Muscle of back (tissue), 13 donors: ENCODE measurements at places on chromosomes 13 and 19.

DNA sequence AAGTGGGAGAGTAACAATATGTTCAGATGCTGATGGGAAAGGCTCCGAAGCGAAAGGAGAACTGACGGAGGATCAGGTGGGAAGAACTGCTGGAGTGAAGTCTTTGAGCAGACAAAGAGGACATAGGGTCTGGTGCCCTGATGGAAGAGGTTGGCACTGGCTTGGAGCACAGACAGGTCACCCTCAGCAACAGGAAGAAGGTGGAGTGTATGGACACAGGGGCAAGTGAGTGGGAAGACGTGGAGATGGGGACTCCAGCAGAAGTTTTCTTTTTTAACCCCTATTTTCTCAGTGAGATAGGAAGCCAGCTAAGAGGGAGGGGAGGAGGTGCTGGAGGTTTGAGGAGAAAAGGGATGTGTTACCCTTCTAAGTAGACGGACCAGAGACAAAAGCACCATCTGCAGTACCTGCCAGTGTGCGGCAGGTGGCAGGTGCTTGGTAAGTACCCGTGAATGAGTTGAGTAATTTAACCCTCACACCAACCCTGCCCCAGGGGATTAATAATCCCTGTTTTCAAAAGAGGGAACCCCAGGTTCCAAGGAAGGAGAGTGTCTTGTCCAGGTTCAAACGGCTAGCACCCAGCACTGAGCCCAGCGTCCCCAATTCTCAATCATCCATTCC lies 11.2 kb downstream of the HAS1 start:
- DNase-seq: no peak

- DNase-seq: no peak
Observed at GRCh38 chr19:38264486-38265212, at the start of gene SPINT2. TSS of gene SPINT2 (plus strand) at chr19:38264573. CDS start at chr19:38264893, 320 bp downstream.

DNA sequence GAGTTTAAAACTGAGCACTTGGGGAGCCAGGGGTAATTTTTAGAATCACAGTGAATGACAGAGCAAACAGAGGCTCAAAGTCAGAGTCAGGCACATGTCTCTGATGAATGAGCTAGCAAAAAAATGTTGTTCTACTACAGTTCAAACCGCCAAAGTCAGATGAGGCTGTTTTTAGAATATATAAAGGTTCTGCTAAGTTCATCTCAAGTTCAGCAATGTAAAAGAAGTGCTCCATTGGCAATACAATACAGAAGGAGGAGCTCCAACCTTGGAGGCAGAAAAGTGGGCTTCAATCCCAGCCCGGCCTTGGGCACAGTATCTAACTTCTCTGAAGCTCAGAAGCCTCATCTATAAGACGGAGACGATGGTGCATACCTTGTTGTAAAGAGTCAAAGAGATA lies 70.1 kb upstream of the IPO5 start:
- DNase-seq: peak; percentile 45

DNA sequence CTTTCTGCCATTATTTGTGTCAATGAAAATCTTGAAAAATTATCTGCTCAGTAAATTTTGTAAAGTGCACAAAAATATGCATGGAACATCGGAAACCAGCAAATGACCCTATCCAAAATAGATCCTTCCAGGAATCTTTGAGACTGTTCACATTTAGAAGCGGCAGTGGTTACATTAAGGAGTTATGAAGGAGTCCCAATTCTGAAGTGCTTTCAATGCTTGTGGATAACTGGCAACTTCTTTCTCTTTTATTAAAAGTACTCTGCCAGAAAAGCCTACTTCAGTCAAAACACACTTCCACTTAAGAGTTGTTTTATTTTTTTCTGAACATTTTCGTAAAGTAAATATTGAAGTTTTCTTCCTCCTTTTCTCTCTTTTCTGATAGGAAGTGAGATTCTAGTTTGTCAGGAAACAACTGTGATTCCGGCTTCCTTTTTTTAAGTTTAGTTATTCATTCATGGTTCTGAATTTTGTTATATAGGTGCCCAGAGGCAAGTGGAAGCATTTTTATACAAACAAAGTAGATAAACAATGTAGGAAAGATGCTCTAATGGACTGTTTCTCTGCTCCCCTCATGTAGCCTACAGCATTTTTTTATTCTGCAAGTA lies 83.5 kb downstream of the PCDH9 start:
- DNase-seq: no peak

GRCh38 chr19:30136611-30137195 lies 194.7 kb downstream of the URI1 start:
- no peak for DNase-seq

DNA sequence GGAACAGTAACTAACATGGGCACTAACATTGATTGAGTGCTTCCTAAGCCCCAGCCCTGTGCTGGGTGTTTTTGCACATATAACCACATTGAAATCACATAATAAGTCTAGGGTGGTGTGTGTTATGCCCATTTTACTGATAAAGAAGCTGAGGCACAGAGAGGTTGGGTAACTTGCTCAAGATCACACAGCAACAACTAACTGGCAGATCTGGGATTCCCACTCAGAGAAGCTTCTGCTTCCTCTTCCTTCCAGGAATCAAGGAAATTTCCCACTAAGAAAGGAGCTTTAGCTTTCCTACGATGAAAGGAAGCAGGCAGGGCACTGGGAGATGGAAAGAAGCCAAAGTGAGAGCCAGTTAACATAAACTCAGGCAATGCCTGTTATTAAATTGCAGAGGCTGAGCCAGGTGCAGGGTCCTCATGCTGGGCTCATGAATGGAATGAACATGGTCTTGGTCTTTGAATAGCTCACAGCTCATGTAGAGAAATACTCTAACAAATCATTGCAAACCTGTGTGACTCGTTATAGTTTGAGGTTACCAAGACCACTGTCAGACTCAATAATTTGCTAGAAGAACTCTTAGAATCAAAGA lies 10.1 kb downstream of the SSC5D start:
- DNase-seq: no peak

DNA sequence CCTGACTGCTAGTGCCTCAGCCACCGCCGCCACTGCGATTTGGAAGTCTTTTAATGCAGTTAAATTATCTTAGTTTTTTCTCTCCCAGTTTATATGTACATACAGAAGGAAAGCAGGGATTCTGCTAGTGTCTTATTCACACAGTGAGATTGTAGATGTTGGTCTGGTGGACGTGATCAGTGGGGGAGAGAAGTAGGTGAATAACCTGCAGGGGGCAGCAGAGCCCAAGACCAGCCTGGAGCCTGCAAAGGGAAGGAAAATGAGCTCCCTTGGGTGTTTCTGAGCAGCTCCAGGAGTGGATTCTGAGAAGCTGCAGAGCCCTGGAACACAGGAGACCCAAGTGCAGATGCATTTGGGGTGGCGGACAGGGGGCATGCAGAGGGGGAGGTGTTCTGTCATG lies 26.3 kb downstream of the ZNF844 start:
- DNase-seq: peak; percentile 51

GRCh38 chr19:45529420-45529785 lies 22.1 kb downstream of the VASP start:
- no peak for DNase-seq

DNA sequence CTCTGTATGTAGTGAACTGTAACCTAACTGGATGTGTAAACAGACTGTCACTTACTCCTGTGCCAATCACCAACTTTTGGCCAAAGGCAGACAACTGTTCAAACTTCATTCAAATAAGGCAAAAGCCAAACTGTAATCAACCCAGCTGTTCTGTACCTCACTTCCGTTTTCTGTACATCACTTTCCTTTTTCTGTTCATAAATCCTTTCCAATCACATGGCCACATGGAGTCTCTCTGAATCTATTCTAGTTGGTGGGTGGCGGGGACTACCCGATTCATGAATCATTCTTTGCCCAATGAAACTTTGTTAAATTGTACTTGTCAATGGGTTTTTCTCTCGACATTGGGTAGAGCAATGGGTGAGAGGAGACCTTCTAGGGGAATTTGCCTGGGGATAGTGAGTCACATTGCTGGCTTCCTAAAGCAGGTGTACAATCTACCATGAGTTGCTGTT lies 178.3 kb upstream of the RFC3 start:
- DNase-seq: no peak

DNA sequence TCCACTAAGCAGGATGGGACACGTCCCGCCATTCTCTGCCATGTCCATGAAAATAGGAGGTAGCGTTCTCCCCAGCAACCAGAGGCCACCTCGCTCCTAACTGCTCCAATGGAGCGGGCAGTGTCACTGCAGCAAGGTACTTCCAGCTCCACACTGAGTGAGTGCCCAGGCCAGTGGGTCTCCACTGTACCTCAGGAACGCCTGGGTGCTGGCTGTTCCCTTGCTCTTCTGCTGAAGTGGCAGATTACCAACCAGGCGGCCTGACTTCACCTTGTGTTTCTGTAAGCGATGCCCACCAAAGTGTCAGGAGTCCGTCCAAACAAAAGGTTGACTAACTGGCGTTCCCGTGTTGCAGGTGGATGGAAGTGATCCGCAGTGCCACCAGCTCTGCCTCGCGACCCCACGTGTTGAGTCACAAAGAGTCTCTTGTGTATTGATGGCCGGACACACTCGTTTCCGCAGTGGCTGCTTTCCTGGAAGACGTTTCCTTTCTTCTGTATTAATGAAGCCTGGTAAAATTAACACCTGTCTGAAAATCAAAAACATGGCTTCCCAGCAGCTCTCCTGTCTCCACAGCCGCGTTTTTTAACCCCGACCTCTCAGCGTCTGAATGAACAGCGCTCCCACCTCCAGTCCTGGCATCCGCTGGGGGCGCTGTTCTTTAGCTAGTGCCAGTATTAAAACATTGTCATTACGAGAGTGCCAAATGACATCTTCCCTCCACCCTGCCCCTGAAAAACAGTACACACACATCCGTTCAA lies 128.8 kb downstream of the STK24 start:
- no peak for DNase-seq

GRCh38 chr13:99650410-99650809 lies 149.1 kb downstream of the TM9SF2 start:
- DNase-seq: no peak

DNA sequence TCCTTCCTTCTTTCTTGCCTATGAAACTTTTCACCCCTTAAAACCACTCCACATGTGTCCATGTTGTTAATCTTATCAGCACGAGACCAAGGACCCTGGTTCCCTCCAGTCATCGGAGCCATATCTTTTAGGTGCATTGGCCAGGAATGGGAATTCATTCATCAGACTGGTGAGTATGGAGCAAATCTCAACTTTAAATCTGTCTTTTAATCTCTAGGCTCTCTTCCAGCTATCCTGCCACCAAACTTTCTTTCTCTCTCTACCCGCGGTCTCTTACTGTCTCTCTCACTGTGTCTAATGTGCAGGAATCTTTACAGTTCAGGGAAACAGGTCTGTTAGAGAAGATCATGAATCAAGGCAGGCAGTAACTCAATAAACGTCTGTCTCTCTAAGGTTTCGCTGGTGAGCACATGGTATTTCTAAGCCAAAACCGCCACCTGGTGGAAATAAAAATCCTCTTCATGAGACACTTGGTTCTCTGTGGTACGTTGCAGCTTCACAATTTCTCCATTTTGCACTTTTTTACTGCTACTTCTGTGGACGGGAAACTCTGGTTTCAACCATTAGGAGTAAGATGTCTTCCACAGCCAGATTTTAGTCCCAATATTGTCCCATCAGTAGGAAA lies 16.1 kb downstream of the LGALS16 start:
- peak; percentile 35 for DNase-seq

DNA sequence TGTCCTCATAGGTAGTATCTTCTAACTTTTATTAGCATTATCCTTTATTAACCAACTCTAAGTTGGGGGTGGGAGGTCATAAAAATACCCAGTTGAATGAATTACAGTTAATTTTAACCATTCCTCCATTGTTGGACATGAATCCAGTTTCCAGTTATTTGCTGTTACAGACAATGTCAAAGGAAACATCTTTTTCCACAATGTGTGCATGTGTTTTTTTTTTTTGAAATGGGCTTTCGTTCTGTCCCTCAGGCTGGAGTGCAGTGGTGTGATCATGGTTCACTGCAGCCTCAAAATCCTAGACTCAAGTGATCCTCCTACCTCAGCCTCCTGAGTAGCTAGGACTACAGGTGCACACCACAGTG lies 32.0 kb downstream of the KLF5 start:
- DNase-seq: no peak

GRCh38 chr13:29594303-29594709 lies 1.2 kb downstream of the SLC7A1 start:
- DNase-seq: peak; percentile 70

GRCh38 chr13:50130123-50130946 lies 115.1 kb downstream of the KCNRG start:
- DNase-seq: peak; percentile 86

- no peak for DNase-seq
Observed at GRCh38 chr13:113178070-113178895, 19.8 kb downstream of the PROZ start.

GRCh38 chr19:46715620-46715974 lies 1.3 kb downstream of the PRKD2 start:
- DNase-seq: no peak

DNA sequence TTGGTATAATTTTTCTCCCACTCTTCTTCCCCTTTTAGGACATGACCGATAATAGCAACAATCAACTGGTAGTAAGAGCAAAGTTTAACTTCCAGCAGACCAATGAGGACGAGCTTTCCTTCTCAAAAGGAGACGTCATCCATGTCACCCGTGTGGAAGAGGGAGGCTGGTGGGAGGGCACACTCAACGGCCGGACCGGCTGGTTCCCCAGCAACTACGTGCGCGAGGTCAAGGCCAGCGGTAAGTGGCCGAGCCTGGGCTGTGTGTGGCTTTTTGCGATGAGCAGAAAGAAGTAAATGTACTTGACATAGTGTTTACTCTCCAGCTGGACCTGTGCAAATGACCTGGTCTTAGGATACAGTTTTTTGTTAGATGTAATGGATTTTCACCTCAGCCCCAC lies 102.5 kb downstream of the ARHGEF7 start:
- DNase-seq: no peak
